ENCODE measurements at places on chromosomes 2 and 18. TPM values are rescaled to one million over a fixed set of nuclear protein-coding genes. Genes with fewer than 3 reads are reported as not detected.

The INPP5D gene
- 14.7 TPM for total RNA-seq

The TCF7L1 gene
- 30.8 TPM for total RNA-seq

The TNFRSF11A gene
- total RNA-seq = 0.75 TPM

The SERPINB4 gene
- total RNA-seq = not detected

The GKN1 gene
- not detected for total RNA-seq

The LINC00305 gene
- not detected for total RNA-seq

The KHK gene
- total RNA-seq = 0.95 TPM

The DGUOK gene
- total RNA-seq = 86.3 TPM

The CABYR gene
- total RNA-seq = 7.8 TPM

The RGPD3 gene
- total RNA-seq = 0.10 TPM

The DNAJC5G gene
- not detected for total RNA-seq

The GYPC gene
- total RNA-seq = 26.5 TPM

The IKZF2 gene
- total RNA-seq = 15.5 TPM

The WNT10A gene
- total RNA-seq = 2.5 TPM

The RNASEH1 gene
- total RNA-seq = 32.6 TPM

The CHN1 gene
- total RNA-seq = 23.9 TPM

The NXPH2 gene
- 1.0 TPM for total RNA-seq

The UGT1A5 gene
- not detected for total RNA-seq

The C1QL2 gene
- 0.20 TPM for total RNA-seq

The TUBA3E gene
- not detected for total RNA-seq

The CYP26B1 gene
- 0.77 TPM for total RNA-seq

The PSMD14 gene
- total RNA-seq = 86.0 TPM

The MARCHF4 gene
- total RNA-seq = 42.8 TPM

The TTN gene
- total RNA-seq = 0.50 TPM

The UGT1A10 gene
- not detected for total RNA-seq

The SLC38A11 gene
- not detected for total RNA-seq

The GLI2 gene
- total RNA-seq = 42.9 TPM

The ITPRIPL1 gene
- total RNA-seq = 0.10 TPM

The FAM237A gene
- total RNA-seq = not detected

The OR6B2 gene
- total RNA-seq = not detected

The IL1RN gene
- not detected for total RNA-seq

The TWIST2 gene
- total RNA-seq = 2.5 TPM
